GM12864 (cell line): ENCODE measurements at places on chromosomes 11 and 22.

DNA sequence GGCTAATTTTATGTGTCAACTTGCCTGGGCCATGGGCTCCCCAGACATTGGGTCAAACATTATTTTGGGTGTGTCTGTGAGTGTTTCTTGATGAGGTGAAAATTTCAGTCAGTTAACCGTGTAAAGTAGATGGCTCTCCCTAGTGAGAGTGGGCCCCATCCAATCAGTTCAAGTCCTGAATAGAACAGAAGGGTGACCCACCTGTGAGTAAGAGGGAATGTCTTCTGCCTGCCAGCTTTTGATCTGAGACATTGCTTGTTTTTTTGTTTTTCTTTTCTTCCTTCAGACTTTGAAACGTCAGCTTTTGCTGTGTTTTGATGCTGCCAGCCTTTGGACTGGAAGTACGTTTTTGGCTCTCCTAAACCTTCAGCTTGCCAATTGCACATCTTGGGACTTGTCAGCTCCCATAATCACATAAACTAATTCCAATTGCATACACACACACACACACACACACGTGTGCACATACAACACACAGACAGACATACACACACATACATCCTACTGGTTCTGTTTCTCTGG, 300.1 kb downstream of the CNTN5 start:
- no peak for DNase-seq

- no peak for DNase-seq
These were observed 123.9 kb downstream of the CTNND1 start for GRCh38 chr11:57885298-57886050.

- DNase-seq: no peak
These were observed 76.0 kb downstream of the FBLN1 start for GRCh38 chr22:45578524-45579147.

DNA sequence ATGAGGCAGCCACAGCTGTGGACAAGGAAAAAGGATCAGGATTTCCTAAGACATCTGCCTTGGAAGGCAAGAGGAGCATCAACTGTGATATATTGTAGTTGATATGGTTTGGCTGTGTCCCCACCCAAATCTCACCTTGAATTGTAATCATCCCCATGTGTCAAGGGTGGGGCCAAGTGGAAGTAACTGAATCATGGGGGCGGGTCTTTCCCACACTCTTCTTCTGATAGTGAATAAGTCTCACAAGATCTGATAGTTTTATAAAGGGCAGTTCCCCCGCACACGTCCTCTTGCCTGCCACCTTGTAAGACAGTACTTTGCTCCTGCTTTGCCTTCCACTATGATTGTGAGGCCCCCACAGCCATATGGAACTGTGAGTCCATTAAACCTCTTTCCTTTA, 10.2 kb downstream of the RIC8A start:
- DNase-seq: no peak

DNA sequence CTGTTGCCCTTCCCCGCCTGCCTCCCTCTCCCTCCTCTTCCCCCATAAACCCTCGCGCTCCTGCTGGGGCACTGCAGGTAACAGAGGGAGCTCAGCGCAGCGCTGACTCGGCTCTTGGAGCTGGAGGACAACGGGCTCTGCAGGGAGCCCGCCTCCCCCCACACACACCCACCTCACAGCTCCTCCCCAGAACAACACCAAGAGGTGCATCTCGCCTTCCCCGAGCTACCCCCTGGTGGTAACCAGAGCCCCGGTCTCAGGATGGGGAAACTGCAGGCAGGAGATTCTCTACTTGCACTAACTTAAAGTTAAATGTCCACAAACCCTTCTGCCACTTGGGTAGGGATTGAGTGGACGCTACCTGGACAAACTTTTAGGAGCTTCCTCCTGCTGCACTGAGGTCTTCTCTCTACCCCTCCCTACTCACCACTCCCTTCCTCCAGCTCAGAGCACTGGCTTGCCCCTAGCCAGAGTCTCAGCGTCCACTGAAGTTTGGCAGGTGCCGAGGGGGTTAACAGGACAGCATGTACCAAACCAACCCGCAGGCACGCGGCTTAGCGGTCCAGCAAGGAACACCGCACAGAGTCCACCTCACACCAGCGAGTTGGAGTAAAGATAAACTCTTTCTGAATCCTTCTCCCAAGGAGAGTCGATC, 4.0 kb upstream of the SCN4B start:
- no peak for DNase-seq

GRCh38 chr11:8375932-8376331, 112.3 kb upstream of the LMO1 start:
- no peak for DNase-seq

- no peak for DNase-seq
These were observed 38.1 kb upstream of the CSNK2A3 start for GRCh38 chr11:11391169-11391568.

DNA sequence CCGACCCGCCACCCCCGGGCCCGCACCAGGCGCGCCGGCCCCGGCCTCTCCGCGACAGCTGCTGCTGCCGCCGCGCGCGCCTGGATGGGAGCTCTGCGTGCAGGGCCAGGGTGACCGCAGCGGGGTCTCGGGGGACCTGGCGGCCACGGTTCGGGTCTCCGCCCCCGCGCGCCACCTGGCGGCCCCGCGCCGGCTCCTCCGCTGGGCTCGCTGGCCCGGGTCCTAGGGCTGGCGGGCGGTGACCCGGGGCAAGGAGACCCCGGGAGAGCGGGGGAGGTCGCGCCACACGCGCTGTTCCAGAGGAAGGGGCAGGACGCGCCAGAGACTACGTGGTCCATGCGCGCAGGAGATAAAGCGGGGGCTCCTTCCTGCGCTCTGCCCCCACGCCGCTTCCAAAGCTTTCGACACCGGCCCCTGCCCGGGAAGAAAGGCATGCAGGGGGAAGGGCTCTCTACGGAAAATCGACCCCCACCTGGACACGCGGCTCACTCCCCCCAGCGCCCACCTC, 562 bp downstream of the SHANK2 start:
- DNase-seq: no peak

DNA sequence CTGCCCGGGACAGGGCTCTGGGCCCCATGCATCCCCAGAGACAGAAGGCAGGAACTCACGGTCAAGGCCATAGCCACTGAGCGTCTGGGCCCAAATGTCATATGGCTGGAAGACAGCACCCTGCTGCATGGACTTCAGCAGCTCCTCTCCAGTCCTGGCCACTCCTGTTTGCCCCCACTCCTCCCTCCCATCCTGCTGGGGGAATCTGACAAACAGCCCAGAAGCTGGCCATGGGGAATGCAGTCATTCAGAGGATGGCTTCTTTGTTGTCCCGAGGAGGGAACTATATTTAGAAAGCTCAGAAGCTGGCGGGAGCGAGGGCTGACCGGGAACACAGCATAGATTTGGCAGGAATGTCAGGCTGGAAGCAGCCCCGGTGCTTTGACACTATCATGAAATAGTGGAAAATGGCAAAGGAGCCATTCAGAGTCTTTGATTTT, 35.0 kb downstream of the DKK3 start:
- DNase-seq: no peak

GRCh38 chr11:116563028-116563711, 209.6 kb downstream of the BUD13 start:
- no peak for DNase-seq

DNA sequence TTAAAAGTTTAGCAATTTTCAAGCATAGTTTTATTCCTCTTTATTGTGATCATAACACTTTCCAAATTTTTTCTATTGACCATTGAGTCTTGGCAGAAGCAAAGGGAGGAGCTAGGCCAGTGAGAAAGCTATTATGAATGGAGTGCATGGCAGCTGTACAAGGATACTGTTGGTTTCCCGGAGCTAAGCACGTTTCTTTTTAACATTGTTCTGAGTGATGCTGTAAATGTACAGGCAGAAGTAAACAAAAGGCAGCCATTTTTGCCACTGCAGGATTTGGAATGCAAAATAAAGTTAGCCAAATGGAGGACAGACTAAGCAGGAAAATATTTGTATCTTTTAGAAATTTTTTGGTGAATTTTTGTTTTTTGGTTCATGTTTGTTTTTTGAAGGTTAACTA, 16.2 kb downstream of the CBL start:
- no peak for DNase-seq

GRCh38 chr22:18999008-18999407, 62.9 kb upstream of the PRODH start:
- DNase-seq: no peak

DNA sequence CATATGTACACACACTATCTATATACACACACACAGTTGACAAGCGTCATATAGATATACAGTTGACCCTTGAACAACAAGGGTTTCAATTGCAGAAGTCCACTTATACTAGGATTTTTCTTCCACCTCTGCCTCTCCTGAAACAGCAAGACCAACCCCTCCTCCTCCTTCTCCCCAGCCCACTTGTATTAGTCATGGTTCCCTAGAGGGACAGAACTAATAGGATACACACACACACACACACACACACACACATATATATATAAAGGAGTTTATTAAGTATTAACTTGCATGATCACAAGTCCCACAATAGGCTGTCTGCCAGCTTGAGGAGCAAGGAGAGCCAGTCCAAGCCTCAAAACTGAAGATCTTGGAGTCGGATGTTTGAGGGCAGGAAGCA, 92.9 kb downstream of the DHCR7 start:
- no peak for DNase-seq

- no peak for DNase-seq
These were observed 26.0 kb downstream of the PARVG start for GRCh38 chr22:44206696-44207095.

- DNase-seq: peak; percentile 64
These were observed 106.4 kb upstream of the SESN3 start for GRCh38 chr11:95337175-95337957.

DNA sequence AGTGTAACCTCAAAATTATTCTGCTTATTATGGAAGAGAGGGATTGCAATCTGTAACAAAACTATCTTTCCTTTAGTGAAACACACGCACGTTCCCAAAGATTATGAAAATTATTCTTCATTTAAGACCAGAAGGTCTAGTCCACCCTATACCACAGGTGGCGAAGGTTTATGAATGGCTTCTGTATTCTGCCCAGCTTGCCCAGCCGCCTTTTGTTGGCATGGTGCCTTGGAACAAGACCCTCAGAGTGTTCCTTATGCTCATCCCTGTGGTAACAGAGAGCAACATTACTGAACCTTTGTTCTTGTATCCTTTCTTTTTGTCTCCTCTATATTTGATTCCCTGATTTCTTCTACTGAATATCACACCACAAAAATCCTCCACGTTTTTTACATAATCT, 116.4 kb downstream of the FAR1 start:
- no peak for DNase-seq

- no peak for DNase-seq
These were observed 32.1 kb upstream of the ABCC8 start for GRCh38 chr11:17508791-17509190.

GRCh38 chr11:93020248-93021046, 51.0 kb downstream of the MTNR1B start:
- no peak for DNase-seq

DNA sequence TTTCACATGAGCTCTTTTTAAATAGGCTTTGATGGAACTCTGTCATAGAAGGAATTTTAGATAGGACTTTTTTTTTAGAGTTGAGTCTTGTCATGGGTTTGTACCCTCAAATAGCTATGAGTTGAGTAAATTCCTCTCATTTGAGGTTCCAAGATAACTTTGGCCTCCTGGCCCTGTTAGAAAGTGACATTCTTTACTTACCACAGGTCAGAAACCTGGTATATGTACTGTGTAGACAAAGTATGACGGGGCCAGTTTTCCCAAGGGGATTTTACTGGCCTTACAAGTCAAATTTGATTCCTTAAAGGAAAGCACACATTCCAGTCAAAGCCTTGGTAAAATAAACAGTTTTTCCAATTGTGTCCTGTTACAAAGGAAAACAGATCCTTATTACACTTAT, 729.3 kb upstream of the LUZP2 start:
- no peak for DNase-seq

- no peak for DNase-seq
These were observed 1350.5 kb downstream of the TBC1D22A start for GRCh38 chr22:48112687-48113521.

DNA sequence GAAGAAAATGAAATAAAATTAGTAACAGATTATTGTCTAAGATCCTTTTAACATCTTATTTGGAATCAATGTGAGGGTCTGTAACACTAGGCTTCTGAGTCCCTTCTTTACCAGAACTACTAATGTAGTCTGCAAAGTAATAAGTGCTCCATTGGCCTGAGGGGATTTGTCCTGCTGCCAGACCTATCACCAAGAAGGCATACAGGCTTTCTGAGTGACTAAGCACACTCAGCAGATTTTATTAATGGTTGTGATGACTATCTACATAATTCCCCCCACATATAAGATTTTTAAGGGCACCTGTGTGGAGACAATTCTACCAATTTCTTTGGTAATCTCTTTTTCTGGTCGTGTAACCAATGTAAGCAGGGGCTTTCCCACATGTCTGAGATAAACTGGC, 365.0 kb upstream of the FAT3 start:
- DNase-seq: no peak

DNA sequence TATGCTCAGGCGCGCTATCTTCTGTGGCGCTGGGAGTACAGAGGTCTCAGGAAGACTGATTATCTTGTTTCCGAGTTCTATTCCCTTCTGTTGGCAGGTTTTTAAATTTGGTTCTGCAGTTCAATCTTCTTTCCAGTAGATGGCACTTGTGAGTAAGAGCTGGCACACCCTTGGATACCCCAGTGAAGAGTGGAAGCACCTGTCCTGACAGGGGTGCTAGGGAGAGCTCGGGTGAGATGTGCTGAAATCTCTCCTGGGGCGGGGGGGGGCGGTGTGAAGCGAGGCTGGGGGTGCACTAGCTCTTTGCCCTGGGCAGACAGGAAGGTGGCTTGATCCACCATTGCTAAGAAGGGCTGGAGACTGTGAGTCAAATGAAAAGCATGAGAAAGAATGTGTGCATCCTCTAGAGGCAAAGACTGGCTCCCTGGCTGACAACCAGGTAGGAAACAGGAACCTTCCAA, 679.9 kb upstream of the CCDC179 start:
- no peak for DNase-seq

GRCh38 chr11:108838102-108838791, 173.4 kb downstream of the DDX10 start:
- no peak for DNase-seq

- DNase-seq: no peak
These were observed 306.4 kb downstream of the NXPE2 start for GRCh38 chr11:114984611-114985163.

- DNase-seq: no peak
These were observed at the start of gene SH3BP1 for GRCh38 chr22:37639070-37639760. TSS of gene SH3BP1 (plus strand) at chr22:37639669. CDS start at chr22:37639788, 119 bp downstream.

- no peak for DNase-seq
These were observed 42.7 kb upstream of the MN1 start for GRCh38 chr22:27844256-27844655.

DNA sequence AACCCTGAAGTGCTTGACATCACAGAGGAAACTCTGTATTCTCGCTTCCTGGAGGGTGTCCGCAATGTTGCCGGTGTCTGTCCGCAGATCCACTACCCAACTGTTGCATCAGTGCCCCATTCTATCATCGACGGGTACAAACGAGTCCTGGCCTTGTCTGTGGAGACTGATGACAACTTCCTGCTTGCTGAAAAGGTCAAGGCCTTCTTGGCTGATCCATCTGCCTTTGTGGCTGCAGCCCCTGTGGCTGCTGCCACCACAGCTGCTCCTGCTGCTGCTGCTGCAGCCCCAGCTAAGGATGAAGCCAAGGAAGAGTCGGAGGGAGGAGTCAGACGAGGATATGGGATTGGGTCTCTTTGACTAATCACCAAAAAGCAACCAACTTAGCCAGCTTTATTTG, 42.9 kb upstream of the DAGLA start:
- DNase-seq: no peak

- no peak for DNase-seq
These were observed 44.6 kb downstream of the COPB1 start for GRCh38 chr11:14454861-14455632.
